ENCODE measurements at places on chromosomes 1 and 21.

- DNase-seq = no peak
Observed at GRCh38 chr1:178486100-178487069, 10.4 kb downstream of the CLEC20A start.

DNA sequence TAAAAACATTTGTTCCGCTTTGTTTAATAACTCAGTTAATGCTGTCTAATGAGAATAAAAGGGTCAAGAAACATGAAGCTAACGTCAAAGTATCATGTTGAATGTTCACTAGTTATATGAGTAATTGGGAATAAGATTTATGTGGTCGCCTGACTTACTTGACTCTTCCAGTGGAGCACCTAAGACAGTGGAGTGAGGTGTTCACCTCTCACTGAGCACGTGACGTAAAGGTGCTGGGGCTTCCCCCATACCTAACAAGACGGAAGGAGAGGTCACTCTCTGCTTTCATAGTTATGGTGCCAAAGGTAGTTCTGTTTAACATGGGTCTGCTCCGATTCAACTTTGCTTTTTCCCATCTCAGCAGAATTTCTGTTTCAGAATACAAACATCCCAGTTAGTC, 686 bp downstream of the KMO start:
- no peak for DNase-seq

DNA sequence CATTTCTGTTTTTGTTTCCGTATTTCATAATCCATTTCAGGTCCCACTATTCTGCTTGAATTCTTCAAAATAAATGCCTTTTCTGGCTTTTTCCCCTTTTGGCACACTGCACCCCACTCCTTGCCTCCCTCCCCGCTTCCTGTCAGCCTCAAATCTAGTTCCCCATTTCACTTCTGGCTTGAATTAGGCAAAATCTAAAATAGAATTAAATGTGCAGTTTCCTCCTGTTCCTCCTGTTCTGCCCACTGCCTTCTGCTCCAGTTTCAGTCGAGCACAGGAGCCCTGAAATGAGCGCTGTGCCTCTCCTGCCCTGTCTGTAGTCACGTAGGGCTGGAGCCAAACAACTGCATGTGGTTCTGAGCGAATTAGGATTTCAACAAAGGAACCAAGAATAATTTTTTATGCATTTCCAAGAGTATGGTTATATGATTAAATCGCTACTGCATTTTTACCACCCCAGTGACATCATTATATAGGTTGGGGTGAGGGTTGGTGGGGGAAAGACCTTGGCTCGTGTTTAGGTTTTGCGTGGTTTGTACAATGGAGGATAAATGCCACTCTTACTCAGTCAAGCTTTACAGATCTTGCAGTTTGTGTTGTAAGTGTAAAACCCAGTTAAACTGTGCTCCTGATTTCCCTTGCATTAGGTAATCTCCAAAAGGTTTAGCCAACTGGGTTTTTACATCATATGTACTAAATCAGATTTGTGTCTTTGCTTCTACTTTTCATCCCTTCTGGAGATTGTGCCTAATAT, 114.9 kb downstream of the VPS13D start:
- DNase-seq = no peak

DNA sequence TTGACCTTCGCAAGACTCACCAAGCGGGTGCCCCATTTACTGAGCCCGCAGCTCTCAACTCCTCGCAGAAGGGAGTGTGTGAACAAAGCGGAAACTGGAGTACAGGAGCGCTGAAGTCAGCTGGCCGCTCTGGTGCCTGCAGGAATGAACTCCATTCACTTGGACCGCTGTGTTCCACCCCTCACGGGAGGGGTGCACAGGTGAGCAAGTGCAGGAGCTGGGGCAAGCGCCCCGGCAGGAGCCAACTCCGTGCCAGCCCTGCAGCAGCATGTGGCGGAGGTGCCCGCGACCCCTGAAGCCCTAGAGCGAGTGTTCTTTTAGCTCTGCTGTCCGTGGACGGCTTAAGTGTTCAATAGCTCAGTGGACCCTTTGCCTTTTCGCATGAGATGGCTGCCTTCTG, 471.6 kb upstream of the ADGRL4 start:
- DNase-seq = no peak

DNA sequence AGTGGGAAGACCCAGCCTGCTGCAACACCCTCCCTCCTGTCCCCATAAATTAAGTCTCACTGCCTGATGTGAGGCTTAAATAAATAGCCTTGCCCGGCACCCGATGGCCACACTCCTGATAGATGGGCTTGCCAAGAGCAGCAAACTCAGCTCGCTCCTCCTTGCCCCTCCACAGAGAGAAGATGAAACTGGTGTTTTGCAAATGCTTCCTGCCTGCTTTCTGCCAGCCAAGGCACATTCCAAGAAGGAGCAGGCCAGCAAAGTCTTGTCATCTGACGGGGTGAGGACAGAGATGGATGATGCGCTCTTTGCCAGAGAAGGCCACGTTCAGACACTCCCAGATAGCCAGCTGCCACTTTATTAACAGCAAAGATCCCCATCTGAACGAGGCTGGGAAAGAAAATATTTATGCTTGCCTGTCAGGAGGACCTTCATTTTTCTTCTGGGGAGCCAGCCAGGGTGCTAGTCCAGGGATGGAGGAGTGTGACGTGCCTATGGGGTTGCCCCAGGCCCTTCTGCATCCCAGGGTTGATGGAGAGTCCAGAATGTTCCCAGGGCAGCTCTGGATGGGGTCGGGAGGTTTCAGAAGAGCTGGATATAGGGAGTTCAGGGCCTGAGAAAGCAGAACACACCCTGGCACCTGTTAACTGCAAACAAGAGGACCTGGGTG, 265.4 kb downstream of the FOXD2 start:
- DNase-seq = no peak

- DNase-seq = no peak
Observed at GRCh38 chr1:213783893-213784292, 203.9 kb upstream of the PROX1 start.

- no peak for DNase-seq
Observed at GRCh38 chr1:186768906-186769305, 59.8 kb upstream of the PLA2G4A start.

GRCh38 chr1:113433184-113433583, 42.9 kb downstream of the MAGI3 start:
- no peak for DNase-seq

- no peak for DNase-seq
Observed at GRCh38 chr21:44047996-44048560, 36.0 kb downstream of the TRAPPC10 start.

GRCh38 chr1:216900116-216900620, 176.9 kb upstream of the ESRRG start:
- no peak for DNase-seq

DNA sequence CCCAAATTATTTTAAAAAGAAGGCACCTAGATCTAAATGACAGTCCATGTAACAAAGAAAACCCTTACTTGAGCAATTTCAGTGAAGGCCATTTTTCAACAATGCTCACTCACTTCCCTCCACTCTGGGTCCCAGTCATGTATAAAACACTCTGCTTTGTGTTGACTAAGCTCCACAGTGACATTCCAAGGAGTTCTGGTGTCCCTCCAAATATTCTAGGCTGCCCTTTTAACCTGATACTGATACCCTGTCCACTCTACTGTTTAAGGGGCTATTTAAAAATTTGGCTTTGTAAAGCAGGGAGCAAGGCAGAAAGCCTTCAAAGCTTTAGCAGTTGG, 73.6 kb downstream of the GNG12 start:
- DNase-seq = no peak

- DNase-seq = no peak
Observed at GRCh38 chr1:246155923-246156322, 351.2 kb downstream of the SMYD3 start.

GRCh38 chr1:35888255-35888654, 5.2 kb downstream of the AGO1 start:
- DNase-seq = no peak

DNA sequence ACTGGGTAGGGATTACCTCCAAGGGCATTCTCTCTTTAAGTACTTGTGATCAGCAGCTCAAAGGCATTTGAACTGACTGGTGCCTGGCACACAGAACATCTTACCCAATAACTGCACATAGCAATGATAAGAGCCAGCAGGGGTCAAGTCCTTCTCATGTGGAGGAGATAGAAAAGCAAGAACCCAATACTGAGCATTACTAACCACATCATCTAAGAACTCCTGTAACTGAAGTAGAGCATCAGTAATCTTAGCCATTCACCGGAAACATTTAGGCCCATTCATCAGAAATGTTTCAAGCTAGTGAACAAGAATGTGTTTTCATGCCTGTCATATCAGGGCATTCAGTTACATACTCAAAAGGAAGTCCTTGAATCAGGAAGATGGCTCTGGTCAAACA, 33.6 kb upstream of the THEM4 start:
- DNase-seq = no peak

GRCh38 chr21:45579383-45580180, 37.3 kb upstream of the SLC19A1 start:
- DNase-seq = no peak

GRCh38 chr1:3308053-3308452, 146.4 kb upstream of the ARHGEF16 start:
- DNase-seq = no peak

- DNase-seq = no peak
Observed at GRCh38 chr1:79364896-79365295, 358.4 kb upstream of the ADGRL4 start.

DNA sequence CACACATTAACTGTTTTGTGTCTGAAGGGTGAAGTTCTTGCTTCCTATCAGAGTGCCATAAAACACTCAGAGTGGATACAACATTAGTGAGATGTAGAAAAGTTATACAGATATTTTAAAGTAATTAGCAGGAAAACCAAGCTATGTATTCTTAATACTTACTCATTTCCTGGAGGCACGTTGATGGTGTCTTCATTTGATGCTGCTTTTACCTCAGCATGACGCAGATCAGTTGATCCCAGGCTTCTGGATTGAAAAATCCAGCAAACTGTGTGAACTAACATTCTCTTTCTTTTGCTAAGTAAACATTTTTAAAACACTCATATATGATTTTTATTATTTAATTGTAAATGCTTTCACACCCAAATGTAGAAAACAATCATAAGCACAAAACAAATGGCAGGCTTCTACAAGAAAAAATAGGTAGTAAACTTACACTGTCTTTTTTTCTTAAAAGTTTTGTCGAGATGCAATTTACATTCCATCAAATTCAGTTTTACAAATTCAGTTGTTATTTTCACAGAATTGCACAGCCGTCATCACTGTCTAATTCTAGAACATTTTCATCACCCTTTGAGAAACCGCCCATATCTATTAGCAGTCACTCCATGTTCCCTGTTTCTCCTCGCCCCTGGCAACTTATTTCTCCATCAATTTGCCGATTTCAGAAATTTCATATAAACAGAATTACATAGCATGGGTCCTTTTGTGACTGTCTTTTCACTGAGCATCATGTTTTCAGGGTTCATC, 198.9 kb downstream of the LRRC7 start:
- DNase-seq = no peak

GRCh38 chr1:43861337-43861736, 72.3 kb upstream of the ARTN start:
- DNase-seq = no peak

Measured in activated T-cell treated with anti-CD3 and anti-CD28 coated beads for 24 hours (primary cell).